ENCODE measurements at places on chromosomes 16 and 17. TPM values are rescaled to one million over a fixed set of nuclear protein-coding genes. Genes with fewer than 3 reads are reported as not detected.

The C16orf46 gene
- total RNA-seq: not detected

The RUSF1 gene
- 17.6 TPM for total RNA-seq

The TBC1D28 gene
- not detected for total RNA-seq

The ALOX12 gene
- not detected for total RNA-seq

The KRT25 gene
- total RNA-seq: not detected

The SEPTIN12 gene
- 0.06 TPM for total RNA-seq
